ENCODE measurements at places on chromosomes 12 and 14. TPM values are rescaled to one million over a fixed set of nuclear protein-coding genes. Genes with fewer than 3 reads are reported as not detected.

GRCh38 chr12:119301379-119301778, 33.1 kb upstream of the CCDC60 start:
- DNase-seq = peak; percentile 3

- peak; percentile 40 for DNase-seq
Measured at GRCh38 chr12:20368651-20369304, 441 bp downstream of the PDE3A start.

GRCh38 chr12:1927051-1927680, 8.7 kb upstream of the CACNA2D4 start:
- no peak for DNase-seq

The GPR162 gene
- not detected for total RNA-seq

The DBX2 gene
- total RNA-seq = not detected

The TMEM229B gene
- 5.9 TPM for total RNA-seq

The TMTC1 gene
- 9.5 TPM for total RNA-seq

The HSPB8 gene
- total RNA-seq = 18.2 TPM

Measured in MG63 (cell line).